ENCODE measurements at places on chromosomes 3 and 15.

DNA sequence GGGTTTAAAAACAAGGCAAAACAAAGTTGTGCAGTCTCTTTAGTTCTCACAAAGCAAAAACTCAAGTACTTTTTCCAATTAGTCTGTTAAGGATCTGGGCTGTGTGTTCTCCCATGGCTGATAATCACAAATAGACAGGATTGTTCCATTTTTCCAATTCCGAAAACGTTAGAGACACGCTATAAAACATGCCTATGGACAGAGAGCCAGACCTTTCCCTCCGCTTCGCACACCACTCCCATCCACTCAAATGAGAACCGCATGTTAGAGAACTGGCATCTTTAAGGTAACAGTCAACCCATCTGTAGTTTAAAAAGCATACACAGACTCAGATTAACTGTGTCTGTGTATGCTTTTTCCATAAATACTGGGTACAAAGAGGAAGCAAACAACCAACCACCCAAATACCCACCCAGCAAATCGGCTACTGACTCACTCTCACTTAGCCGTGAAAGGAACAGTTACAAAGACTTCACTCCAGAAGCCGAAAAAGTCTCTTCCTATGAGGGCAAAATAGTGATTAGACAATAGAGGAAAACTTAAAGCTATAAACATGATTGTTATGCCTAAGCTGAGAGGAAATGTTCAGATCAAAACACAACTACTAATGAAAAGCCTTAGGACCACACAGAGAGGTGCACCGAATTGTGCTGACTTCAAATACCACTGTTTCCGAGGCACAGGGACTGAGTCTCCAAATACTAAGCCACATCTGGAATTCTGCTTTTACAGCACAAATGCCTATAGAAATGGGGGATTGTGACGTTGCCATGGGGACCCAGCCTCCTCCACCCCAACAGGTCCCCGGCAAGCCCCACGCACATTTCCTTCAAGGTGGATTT lies 36.1 kb downstream of the IL17RD start:
- DNase-seq = no peak
- no peaks in the 10 kb centered on the region for H3K36me3 ChIP-seq
- no peak overlapping the region for H3K4me3 ChIP-seq
- H3K27ac ChIP-seq = no peak overlapping the region
- H3K27me3 ChIP-seq = no peaks in the 10 kb centered on the region
- no peaks in the 10 kb centered on the region for H3K4me1 ChIP-seq

DNA sequence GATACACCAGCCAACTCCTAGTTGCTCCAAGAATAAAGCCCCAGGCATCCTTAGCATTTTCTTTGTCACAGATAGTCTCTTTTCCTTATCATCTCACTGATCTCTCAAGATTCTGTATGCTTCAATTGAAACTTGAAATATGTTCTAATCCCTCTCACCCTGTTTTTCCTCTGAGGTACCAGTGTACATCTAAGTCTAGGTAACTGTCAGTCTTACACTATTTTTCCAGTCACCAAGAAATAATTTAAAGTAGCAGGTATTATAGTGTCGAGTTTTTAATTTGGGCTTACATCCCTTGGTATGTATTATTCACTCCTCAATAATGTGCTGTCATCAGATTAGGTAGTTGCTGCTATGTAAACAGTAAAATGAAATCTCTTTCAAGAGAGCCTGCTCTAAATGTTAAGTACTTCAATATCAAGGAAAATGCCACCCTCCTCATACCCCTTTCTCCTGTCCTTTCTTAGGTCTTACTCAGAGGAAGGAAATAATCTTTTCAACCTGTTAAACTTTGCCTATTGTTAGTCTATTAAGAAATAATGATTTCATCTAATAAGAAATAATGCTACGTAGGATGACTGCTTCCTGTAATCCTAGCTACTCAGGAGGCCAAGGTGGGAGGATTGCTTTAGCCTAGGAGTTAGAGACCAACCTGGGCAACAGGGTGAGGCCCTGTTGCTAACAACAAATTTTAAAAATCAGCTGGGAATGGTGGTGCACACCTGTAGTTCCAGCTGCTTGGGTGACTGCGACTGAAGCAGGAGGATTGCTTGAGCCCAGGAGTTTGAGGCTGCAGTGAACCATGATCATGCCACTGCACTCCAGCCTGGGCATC lies 39.8 kb downstream of the TSC22D2 start:
- no peaks in the 10 kb centered on the region for H3K36me3 ChIP-seq
- peaks cover 68% of the 10 kb centered on the region for H3K4me1 ChIP-seq
- H3K27ac ChIP-seq = no peak overlapping the region
- H3K4me3 ChIP-seq = no peak overlapping the region
- no peaks in the 10 kb centered on the region for H3K27me3 ChIP-seq
- no peak for DNase-seq

GRCh38 chr15:66094331-66094730 lies 159.2 kb downstream of the MEGF11 start:
- no peak for DNase-seq
- no peak overlapping the region for H3K27ac ChIP-seq
- no peaks in the 10 kb centered on the region for H3K36me3 ChIP-seq
- no peaks in the 10 kb centered on the region for H3K27me3 ChIP-seq
- H3K4me1 ChIP-seq = no peaks in the 10 kb centered on the region

DNA sequence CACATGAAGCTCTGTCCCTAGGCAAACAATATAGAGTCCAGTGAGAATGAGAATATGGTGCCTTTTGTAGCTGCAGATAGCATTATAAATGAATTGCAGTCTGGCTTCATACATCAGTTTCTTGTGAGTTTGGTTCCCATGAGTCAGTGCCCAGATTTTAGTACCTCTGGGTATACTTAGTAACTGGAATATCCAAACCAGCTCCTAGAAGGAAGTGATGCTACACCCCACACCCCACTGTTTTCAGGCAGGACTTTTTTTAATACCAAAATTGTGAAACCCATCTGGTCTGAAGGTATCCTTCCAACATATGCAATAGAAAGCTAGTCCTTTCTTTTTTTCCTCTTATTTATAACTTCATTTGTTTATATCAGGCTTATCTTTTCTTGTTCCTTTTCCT lies 42.1 kb upstream of the FOXP1 start:
- no peak overlapping the region for H3K4me3 ChIP-seq
- no peak overlapping the region for H3K27ac ChIP-seq
- H3K4me1 ChIP-seq = no peaks in the 10 kb centered on the region
- no peaks in the 10 kb centered on the region for H3K27me3 ChIP-seq
- no peak for DNase-seq
- H3K36me3 ChIP-seq = no peaks in the 10 kb centered on the region

DNA sequence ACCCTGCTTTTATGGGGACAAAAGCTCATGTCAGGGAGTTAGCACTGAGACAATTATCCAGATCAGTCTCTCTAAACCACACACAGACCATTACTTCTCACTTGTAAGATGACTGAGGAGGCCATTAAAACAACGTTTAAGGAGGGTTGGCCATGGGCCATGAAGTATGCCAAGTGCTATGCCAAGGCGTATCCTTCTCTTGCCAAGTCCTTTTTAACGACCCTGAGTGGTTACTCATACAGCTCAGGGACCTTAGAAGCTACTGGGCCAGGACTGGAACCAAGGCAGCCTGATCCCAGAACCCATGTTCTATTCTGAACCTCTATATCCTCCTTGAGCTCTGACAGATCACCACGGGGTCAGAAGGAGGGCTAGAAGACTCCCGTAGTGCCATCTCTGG lies 50.0 kb downstream of the NMNAT3 start:
- no peak overlapping the region for H3K27ac ChIP-seq
- no peaks in the 10 kb centered on the region for H3K4me1 ChIP-seq
- no peaks in the 10 kb centered on the region for H3K27me3 ChIP-seq
- H3K36me3 ChIP-seq = no peaks in the 10 kb centered on the region

- no peaks in the 10 kb centered on the region for H3K27me3 ChIP-seq
- no peaks in the 10 kb centered on the region for H3K36me3 ChIP-seq
- DNase-seq = no peak
- H3K4me3 ChIP-seq = no peak overlapping the region
- H3K27ac ChIP-seq = no peak overlapping the region
- H3K4me1 ChIP-seq = no peaks in the 10 kb centered on the region
Observed at GRCh38 chr15:33098094-33099058, 96.1 kb downstream of the FMN1 start.

DNA sequence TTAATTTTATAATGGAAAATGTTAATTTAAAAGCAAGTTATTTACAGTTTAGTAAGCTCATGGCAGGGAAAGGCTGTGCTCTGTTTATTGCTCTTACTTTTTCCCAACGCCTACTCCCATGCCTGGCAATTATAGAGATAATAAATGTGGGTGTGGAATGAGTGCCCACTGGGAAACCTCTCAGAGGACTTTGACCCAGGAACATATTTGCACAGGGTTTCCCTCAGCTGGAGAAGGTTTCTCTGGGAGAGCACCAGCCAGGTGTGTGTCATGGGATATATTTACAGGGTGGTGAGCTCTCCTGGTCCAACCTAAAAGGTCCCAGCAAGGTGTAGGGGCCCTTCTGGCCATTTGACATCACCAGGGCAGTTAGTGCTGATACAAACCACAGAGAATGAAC lies 27.9 kb downstream of the ZNF710 start:
- no peak overlapping the region for H3K27ac ChIP-seq
- peaks cover 23% of the 10 kb centered on the region for H3K4me1 ChIP-seq
- no peaks in the 10 kb centered on the region for H3K36me3 ChIP-seq
- no peaks in the 10 kb centered on the region for H3K27me3 ChIP-seq
- H3K4me3 ChIP-seq = no peak overlapping the region
- DNase-seq = no peak

GRCh38 chr3:8457039-8457438 lies 44.6 kb upstream of the LMCD1 start:
- peaks cover 4% of the 10 kb centered on the region for H3K4me1 ChIP-seq
- H3K27ac ChIP-seq = no peak overlapping the region
- H3K36me3 ChIP-seq = no peaks in the 10 kb centered on the region
- H3K4me3 ChIP-seq = no peak overlapping the region

DNA sequence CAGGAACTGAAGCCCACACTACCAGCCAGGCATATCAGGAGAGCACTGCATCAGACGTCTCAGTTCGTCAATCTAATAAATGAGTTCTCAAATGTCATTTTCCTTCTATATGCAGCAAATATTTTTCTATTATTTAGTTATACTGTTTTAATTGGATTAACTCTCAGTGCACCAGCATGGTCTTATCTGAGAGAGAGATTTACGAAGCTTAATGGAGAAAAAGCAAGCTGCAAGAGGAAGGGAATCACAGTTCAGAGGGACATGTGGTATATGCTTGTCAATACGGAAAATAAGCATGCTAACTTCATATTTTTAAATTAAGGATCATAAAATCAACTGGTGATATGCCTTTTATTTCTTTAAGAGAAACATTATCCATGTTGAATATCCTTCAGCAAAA lies 213.1 kb upstream of the NECTIN3 start:
- no peak overlapping the region for H3K27ac ChIP-seq
- no peak for DNase-seq
- H3K4me1 ChIP-seq = no peaks in the 10 kb centered on the region
- no peaks in the 10 kb centered on the region for H3K27me3 ChIP-seq
- H3K4me3 ChIP-seq = no peak overlapping the region

- H3K36me3 ChIP-seq = no peaks in the 10 kb centered on the region
- H3K4me1 ChIP-seq = no peaks in the 10 kb centered on the region
- H3K27ac ChIP-seq = no peak overlapping the region
- DNase-seq = no peak
- no peak overlapping the region for H3K4me3 ChIP-seq
- peaks cover under 1% of the 10 kb centered on the region for H3K27me3 ChIP-seq
Observed at GRCh38 chr3:150079029-150079739, 108.5 kb upstream of the PFN2 start.

- DNase-seq = no peak
- no peak overlapping the region for H3K27ac ChIP-seq
- H3K27me3 ChIP-seq = no peaks in the 10 kb centered on the region
Observed at GRCh38 chr15:35565901-35566300, 19.9 kb upstream of the DPH6 start.

DNA sequence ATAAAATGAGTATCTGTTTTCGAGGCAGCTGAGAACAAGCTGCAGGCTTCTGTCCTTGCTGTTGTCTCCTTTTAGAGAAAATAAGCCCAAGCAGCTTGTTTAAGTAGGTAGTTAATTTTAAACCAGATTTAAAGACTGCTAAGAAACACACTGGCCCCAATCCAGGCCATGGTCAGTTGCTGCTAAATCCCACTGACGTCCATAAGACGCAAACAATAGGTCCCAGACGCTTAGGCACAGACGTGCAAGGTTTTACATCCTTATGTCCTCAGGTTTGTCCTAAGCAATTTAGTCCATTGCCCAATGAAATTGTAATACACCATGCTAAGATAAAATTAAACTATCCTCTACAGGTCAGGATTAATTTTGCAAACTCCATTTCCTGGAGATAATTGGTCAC lies 120.0 kb upstream of the SNTN start:
- H3K27me3 ChIP-seq = no peaks in the 10 kb centered on the region
- no peak overlapping the region for H3K27ac ChIP-seq
- H3K4me1 ChIP-seq = no peaks in the 10 kb centered on the region
- H3K4me3 ChIP-seq = no peak overlapping the region
- DNase-seq = no peak

Data from adrenal gland (tissue), 19 donors.